ENCODE measurements at places on chromosomes 12 and 14.
A peak's percentile ranks its signal among the peaks of the same experiment; 100 is the strongest.

GRCh38 chr14:100622708-100623485, 35.7 kb upstream of the BEGAIN start:
- no peak for DNase-seq

DNA sequence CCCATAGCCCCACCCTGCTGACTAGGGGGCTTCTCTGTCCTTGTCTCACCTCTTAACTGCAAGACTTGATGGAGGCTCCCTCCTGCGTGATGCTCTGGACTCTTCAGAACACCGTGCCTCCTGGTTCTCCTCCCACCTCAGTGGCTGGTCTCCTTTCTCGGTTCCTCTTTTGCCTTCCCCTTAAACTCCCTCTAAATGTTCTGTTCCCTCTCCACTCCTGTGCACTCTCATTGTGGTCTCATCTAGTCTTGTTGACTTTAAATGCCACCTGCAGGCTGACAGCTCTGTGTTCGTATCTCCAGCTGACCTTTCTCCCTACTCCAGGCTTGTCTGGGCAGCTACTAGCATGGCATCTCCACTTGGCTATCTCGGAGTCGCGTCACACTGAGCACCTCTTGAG, 28.3 kb downstream of the DYNC1H1 start:
- DNase-seq: no peak

- no peak for DNase-seq
Measured at GRCh38 chr12:122848471-122849351, 13.5 kb downstream of the HIP1R start.

DNA sequence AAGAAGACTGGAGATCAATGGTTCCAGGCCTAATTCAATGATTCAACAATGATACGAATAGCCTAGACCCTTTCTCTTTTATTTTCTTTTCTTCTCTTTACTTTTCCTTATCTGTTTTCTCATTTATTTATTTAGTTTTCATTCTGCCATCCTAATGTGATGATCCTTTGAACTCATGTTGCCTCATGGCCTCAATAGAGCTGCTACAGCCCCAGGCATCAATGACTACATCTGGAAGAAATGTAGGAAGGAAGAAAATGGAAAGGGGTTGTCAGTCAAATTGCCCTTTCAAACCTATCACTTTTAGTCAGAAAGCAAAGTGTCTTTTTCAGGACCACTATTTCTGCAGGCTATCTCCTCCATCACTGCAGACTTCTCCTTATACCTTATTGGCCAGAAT, 69.9 kb downstream of the CMKLR1 start:
- DNase-seq: no peak

DNA sequence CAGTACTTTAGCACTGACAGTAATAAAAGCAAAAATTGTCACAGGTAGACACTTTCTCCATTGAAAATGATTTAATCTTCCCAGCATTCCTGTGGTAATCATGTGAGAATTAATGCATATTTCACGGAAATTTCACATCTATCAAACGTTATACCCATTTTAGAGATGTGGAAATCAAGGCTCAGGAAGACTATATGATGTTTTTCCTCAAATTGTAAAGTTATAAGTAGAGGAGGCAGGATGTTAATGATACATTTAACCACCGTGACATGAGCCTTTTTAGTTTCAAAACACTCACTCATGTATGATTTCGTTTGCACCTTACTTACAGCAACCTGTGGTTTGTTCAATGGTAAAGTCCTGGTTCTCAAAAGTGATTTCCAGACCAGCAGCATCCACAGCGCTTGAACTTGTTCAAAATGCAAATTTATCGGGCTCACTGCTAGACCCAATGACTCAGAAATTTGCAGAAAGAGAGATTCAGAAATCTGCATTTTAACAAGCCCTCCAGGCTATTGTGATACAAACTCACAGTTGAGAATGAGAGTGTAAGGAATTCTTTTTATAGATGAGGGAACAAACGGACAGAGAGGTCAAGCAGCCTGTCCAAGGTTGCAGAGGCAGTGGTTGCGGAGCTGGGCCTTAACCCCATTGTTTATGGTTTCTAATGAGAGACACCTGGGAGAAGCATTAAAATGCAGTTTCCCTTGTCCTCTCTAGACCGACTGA, 654.8 kb upstream of the TBX3 start:
- DNase-seq: peak; percentile 28

DNA sequence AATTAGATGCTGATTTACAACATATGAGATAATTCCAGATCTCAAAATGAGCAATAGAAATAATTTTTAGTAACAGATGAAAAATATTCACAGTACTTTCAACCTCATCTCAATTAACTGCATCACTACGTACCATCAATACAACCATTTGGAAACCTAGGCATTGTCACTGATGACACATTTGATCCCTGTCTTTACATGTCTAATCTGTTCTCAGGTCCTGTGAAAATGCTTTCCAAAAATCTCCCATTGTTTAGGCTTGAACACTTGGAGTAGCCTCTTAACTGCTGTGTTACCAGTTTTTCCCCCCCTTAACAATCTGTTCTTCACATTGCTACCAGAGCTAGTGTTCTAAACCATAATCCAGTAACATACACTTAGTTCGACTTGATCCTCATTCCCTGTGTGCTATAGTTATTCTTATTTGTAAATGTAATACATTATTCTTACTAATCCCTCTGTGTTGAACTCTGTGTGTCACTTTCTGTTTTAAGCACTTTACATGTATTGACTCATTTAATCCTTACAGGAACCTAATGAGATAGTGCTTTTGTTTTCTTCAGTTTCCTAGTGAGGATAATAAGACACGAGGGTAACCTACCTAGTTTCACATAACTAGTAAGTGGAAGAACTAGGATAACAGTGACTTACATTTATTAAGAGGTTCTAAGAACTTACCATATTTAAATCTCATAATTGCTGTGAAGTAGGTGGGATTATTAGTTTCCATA, 41.7 kb downstream of the LARP4 start:
- DNase-seq: no peak

GRCh38 chr14:67360470-67361206, 510 bp downstream of the EIF2S1 start:
- DNase-seq: no peak

- DNase-seq: no peak
Measured at GRCh38 chr12:91813701-91814100, 331.9 kb downstream of the BTG1 start.

- no peak for DNase-seq
Measured at GRCh38 chr14:68670359-68670715, 122.5 kb downstream of the ZFP36L1 start.

- DNase-seq: no peak
Measured at GRCh38 chr12:76573840-76574373, 14.3 kb upstream of the OSBPL8 start.

GRCh38 chr12:72499244-72499643, 227.1 kb downstream of the TRHDE start:
- DNase-seq: no peak

DNA sequence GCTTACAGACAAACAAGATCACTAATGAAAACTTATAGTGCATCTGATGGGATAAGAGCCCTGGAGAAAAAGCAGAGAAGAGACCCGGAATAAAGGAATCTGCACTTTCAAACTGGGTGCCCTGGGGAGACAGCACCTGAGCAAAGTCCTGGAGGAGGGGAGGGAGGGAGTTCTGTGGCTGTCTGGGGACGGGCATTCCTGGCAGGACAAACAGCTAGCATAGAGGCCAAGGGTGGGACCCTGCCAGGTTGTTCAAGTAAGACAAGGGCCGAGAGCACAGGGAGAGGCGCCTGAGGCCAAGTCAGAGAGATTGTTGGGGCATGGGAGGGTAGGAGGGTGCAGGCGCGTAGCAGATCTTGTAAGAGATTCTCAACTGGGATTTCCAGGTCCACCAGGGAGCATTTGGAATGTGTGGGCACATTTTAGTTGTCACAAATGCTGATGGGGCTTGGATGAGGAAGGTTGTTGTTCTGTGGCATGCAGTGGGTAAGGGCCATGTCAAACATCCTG, 14.2 kb downstream of the IQSEC3 start:
- DNase-seq: no peak

GRCh38 chr14:37625597-37626595, 30.5 kb downstream of the TTC6 start:
- DNase-seq: no peak

DNA sequence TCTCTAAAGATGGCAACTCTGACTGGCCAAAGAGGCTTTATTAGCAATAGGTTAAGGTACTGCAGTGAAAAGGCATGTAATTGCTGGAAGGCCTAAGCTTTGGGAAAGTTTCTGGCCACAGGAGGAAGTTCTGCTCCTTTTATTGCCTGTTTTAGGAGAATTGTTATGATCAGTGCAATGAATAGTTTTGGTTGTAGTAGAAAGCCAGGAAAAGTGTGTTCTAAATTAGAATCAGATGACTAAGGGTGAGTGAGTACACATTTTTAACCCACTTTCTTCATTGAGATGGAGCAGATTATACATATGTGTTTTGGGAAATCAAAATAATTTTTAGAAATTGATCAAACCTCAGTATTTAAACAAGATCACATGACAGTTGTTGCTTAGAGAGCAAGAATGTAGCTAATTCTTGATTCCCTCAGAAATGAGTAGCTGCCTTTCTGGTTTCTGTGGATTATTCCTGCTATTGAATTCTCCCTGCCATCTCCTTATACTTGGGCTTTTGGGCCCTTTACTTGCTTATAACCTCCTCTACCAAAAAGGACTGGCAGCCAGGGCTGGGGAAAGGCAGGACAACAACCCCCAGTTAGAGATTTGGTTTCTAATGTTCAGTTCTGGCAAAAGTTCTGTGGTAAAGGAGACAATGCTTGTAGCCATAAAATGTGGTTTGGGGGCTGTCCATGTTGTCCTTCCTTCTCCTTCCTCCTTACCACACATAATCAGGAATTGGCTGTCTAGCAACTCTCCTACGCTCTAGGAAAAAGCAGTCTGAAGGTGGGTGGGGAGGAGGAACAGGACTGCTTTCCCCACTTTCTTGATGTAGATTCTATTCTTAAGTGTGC, 217.1 kb downstream of the SLC38A4 start:
- peak; percentile 72 for DNase-seq

DNA sequence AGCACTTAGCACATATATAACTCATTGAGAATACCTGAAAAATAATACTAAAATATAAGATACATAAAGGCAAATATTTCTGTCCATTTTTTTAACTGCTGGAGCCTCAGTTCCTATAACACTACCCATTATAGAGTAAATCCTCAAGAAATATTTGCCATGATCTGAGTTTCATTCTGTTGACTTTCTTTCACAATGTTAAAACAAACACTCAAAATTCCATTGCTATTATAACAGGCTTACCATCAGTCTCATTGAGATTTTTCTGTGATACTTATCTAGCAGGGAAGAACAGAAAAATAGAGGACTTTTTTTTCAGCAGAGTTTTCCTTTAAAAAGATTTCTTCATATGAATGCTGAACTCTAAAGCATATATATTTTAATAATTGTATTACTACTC, 24.5 kb downstream of the LMO3 start:
- no peak for DNase-seq

DNA sequence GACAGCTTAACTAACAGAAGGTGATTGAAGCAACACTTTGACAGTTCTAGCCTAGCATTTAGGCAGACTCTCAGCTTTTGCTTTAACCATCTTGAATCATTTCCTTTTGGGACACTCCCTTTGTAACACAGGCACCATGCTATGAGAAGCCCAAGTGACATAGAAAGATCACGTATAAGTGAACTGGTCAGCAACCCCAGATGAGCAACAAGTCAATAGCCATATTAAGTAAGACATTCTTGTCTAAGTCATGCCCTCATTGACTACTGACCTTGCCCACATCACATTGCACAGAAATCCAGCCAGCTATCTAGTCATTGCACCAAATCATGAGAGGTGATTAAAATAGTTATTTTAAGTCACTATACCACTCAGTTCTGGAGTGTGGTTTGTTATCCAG, 476.8 kb downstream of the TRHDE start:
- DNase-seq: no peak

DNA sequence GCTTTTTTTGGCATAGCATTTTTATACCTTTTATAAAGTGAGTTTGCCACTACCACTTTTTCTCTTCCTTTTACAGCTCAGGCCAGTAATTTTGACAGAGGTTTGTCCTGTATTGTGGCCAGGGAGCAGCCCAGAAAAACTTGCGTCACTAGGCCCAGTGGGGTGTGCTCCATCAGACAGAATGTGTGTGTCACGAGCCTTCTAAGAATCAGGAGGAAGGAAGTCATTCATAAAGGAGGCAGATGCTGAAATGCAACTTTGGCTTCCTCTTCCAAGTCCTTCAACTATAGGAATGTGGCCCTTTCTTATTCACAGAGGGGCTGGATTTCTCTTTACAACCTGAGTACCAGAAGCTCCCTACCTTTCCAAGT, 10.1 kb upstream of the RAB35 start:
- DNase-seq: peak; percentile 67

GRCh38 chr12:28936711-28937110, 212.4 kb upstream of the FAR2 start:
- DNase-seq: no peak

DNA sequence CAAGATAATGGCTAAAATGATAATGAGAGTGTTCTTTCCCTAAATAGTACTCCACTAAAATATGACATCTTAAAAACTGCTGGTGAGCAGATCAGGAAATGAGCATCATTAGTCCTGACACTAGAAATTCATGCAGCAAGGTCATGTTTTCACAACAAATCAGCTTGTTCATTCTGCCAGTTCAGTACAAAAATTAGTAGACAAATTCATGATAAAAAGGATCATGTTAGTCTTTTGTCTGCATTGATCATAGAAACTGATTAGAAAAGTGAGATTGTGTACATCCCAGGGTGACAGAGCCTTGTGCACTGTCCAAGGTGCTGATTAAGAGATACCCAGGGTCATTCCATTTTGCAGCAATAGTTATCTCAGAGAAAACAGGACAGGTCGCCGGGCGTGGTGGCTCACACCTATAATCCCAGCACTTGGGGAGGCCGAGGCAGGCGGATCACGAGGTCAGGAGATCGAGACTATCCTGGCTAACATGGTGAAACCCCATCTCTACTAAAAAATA, 163.6 kb downstream of the RIMBP2 start:
- DNase-seq: peak; percentile 23

DNA sequence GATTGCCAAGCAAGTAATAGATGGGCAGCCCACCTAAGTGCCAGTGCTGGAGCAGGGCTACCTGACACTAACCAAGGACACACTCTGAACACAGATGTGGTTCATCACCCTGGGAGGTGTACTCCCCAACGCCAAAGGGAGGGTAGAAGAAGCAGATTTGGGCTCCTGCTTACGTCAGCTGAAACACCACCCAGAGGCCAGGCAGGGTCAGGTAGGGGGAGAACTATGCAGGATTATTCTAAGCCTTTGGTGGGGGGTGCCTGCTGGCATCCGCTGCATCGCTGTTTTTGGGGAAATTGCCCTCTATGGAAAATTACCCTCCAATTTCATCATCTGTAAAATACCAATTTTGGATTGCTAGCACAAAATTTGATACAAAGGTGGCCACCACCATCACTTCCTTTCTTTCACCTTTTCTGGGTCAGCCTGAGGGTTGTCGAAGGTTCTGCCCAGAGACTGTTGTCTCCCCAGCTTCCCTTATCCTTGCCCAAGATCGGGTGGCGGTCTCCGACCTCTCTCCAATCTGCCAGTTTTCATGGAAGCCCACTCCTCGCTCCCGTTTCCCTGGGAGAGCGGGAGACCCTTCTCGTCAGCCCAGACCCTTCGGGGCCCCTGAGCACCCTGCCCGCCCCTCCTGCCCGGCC, 535 bp downstream of the BIN2 start:
- DNase-seq: no peak

All from astrocyte of the hippocampus (primary cell).